ENCODE measurements at places on chromosomes 1 and 21.

DNA sequence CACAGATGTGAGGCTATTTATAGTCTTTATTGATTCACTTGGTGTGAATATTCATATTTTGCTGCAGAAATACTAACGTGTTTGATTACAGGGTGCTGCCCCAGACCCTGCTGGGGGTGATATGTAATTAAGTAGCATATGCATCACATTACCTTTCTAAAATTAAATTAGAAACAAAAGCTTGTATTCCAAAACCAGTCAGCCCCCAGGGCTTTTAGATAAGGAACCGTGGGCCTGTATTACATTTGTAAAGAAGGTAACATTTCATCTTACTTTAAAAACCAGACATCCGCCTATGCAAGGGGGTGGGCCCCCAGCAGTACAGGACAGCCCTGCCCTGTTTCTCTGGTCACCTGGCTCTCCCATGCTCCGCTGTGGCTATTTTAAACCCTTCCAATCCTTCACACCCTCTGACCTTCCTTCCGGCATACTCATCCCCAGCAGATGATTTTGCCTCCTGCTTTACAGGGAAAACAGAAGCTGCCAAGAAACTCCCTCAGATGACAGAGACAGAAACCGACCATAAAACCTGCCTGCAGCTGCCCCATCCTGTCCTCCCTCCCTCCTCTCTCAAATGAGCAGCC lies 22.0 kb upstream of the KCNC4 start:
- DNase-seq = peak; percentile 75

DNA sequence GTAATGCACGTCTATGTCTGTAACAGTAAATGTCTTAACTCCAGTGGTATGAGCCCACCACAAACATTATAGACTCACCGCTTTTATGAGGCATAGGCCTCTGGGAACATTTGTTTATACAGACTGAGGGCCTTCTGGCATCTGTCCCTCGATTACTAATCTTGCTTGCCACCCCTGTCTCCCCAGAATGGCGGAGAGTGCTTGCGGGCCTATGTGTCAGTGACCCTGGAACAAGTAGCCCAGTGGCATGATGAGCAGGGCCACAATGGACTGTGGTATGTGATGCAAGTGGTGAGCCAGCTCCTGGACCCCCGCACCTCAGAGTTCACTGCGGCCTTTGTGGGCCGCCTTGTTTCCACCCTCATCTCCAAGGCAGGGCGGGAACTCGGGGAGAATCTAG lies 18.3 kb upstream of the SHISA4 start:
- no peak for DNase-seq

- no peak for DNase-seq
Measured at GRCh38 chr1:97864615-97865014, 56.2 kb downstream of the DPYD start.

DNA sequence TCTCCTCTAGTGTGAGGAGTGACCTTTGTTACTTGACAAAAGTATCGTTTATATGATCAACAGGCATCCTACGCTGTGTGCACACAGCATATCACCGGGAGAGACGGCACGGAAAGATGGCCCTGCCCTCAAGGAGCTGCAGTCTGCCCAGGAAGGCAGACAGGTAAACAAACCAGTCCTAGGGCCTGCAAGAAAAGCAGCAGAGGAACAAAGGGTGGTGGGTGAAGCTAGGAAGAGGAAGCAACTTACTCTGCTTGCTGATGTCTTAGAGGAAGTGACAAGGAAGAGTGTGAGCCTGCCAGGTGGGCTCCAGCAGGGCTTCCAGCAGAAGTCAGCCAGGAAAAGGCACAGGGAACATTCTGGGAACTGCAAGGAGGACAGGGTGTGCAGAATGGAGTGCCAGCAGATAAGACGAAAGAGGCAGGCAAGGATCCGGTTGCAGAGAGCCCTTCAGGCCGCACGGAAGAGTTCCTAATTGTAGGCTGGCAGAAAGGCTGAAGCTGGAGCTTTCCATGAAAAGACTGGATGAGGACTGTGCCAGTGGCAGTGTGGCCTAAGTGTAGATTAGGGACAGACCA lies 106.7 kb downstream of the SLC45A1 start:
- DNase-seq = no peak

- DNase-seq = peak; percentile 85
Measured at GRCh38 chr21:33682992-33683627, 40.8 kb downstream of the ITSN1 start.

DNA sequence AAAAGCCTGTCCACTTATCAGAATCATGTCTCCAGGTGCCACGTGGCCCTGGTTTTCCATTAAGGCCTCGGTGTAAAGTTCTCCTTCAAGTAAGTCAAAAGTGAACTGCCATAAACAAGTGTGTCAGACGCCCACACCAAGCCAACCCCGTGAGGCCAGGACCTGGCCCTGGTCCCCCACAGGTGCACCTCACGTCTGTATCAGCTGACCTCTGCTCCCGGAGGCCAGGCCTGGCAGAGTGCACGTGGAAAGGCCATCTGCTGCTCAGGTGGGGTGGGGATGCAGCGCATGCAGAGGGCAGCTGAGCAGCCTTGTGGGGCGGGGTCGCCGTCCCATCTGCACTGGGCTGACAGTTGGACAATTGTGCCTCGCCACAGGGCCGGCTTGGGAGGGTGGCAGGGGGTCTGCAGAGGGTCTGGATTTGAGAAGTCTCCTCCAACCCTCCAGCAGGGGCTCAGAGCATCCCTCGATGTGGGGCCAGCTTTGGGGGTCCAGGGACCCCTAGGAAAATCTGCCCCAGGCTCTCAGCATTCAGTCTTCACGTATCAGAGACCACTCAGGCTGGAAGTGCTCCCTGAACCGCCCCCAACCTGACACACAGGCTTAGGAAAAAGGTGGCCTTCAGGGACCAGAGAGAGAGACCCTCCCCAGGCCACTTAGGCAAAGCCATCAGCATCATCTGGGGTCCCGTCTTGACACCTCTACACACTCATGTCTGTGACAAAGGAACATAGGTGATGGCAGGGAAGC lies 3.0 kb downstream of the SLC19A1 start:
- no peak for DNase-seq

DNA sequence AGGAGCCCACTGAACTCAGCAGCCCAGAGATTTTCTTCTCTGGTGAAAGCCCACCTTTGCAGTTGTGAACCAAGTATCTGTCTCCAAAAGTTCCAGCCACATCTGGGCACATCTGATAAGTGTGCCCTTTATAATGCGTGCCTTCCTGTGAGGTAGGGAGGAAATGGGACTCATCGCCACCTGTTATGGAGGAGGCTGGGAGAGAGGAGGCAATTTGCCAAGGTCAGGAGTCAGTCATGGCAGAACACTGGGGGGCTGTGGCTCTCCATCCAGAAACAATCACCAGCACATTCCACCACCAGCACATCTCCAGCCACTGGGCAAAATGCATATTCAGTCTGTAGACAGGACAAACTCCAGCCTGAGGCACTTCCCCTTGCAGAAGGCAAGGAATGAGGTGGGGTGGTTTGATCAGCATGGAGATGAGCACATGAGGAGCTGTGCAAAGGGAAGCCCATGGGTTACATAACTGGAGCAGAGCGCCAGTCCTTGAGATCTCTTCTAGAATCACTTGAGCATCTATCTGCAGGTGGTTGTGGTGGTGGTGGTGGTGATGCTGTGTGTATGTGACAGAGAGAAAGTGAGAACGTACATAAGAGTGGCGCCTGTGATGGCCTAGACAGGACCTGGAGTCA lies 15.0 kb upstream of the LEMD1 start:
- no peak for DNase-seq

- no peak for DNase-seq
Measured at GRCh38 chr21:36282568-36283230, 37.3 kb upstream of the MORC3 start.

DNA sequence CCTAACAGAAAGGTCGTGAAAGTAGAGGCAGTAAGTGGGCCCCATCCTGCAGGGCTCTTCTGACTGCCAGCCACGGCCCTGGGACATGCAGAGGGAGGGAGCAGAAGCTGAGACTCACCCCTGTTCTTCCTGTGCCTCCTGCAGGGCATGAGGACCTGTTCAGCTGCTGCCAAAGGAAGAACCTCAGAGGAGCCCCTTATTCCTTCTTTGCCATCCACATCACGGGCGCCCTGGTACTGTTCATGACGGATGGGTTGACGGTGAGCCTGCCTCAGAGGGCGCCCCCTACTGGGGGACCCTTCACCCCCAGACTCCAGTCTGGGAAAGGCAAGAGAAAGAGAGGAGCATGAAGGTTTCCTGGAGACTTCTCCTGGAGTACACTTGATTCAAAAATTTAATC lies 47.1 kb downstream of the ELK4 start:
- DNase-seq = no peak

GRCh38 chr1:39385067-39385988 lies 106.1 kb upstream of the BMP8A start:
- DNase-seq = no peak
